Kidney tubule cell (primary cell): ENCODE measurements at places on chromosomes 7 and 10.

- DNase-seq: no peak
Observed at GRCh38 chr10:26665080-26666048, 32.1 kb upstream of the PDSS1 start.

- peak; percentile 93 for DNase-seq
Observed at GRCh38 chr10:79328737-79329504, 18.3 kb upstream of the PPIF start.

DNA sequence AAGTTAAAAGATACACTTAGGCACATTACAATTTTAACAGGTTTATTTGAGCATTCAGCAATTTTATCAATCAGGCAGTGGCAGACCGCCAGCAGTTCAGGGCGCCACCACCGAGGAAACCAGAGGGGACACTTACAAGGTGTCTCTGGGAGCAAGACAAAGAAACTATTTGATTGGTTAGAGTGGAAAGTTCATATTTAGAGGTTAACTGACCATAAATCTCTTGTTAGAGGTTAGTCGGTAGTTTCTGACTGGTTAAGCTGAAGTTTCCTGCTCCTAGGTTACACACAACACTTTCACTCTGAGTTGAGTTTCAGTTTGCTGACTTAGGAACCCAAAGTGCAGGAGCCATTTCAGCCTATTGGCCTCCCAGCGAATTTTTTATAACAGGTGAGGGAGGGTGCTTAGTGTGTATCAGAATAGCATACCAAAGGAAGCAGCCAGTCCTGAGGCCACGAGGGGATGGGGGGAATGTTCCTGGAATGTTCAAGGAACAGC, 10.8 kb upstream of the PVRIG start:
- DNase-seq: no peak

DNA sequence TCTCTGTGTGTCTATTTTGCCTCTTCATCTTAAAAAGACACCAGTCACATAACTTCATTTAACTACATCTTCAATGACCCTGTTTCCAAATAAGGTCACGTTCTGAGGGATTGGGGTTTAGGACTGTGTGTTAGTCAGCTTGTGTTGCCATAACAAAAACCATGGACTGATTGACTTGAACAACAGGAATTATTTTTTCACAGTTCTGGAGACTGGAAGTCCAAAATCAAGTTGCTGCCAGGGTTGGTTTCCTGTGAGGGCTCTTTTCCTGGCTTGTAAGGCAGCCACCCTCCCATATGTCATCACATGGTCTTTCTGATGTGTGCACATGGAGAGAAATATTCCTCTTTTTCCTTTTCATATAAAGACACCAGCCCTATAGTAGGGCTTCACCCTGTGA, 55.3 kb downstream of the REEP3 start:
- DNase-seq: no peak
